ELR (cell line): ENCODE measurements at places on chromosomes 3 and 15.

DNA sequence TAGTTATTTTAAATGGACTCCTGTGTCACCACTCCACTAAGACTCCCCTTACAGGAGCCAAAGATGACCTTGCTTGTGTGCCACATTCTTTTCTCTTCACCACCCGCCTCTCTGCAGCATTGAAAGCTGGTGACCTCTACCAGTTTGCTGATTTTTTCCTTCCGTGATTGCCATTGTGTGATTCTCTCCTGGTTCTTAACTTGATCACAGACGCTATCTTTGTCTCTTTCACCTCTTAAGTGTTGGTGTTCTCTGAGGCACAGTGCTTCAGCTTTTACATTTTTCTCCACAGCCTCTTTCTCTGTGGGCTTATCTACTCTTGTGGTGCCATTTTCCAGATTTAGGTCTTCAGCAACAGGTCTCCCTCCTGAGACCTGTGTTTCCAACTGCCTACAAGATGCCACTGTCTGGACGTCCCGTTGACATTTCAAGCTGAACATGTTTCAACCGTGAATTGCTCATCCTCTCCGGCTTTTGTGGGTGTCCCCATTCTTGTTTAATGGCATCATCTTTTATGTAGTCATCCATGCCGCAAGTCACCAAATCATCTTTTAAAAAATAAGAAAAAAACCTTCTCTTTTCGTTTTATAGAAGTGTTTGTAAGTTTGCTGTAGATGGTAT lies 26.5 kb downstream of the IQGAP1 start:
- DNase-seq, result peak; percentile 92

DNA sequence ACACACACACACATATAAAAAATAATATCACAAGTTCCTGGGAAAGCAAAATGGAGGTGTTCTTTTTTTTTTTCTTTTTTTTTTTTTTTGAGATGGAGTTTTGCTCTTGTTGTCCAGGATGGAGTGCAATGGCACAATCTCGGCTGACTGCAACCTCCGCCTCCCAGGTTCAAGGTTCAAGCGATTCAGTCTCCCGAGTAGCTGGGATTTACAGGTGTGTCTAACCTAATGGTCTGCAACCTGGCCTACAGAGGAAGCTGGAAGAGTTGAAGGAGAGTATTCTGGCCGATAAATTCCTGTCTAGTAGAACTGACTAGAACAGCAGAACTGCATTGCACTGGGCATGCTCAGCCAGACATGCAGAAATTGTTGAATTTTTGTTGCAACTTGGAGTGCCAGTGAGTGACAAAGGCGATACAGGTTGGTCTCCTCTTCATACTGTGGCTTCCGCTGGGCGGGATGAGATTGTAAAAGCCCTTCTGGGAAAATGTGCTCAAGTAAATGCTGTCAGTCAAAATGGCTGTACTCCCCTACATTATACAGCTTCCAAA lies 22.4 kb upstream of the EIF4A2 start:
- DNase-seq, result no peak

DNA sequence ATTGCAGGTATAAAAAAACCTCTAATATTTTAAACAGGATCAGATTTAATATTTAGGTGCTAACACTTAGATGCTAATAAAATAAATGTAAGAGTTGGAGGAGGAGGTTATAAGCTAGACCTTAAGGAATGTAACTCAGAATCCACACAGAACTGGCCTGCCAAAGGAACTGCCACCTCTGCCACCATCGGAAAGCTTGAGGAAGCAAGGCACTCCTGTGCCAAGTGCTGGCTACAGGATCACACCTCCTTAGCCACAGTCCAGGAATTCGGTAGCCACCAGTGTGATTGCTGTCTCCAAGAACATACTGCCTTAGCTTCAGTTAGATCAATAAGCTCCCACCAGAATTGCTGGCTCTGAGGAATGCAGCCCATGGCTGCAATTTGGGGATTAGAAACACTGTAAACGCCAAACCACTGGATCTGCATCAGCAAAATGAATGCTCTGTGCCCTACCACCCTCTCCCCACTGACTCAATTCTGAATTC lies 58.0 kb downstream of the FRMD5 start:
- DNase-seq, result no peak

- DNase-seq, result no peak
Observed at GRCh38 chr15:58490888-58491473, 59.2 kb downstream of the LIPC start.

- DNase-seq, result no peak
Observed at GRCh38 chr15:70253461-70254156, 155.9 kb upstream of the TLE3 start.

DNA sequence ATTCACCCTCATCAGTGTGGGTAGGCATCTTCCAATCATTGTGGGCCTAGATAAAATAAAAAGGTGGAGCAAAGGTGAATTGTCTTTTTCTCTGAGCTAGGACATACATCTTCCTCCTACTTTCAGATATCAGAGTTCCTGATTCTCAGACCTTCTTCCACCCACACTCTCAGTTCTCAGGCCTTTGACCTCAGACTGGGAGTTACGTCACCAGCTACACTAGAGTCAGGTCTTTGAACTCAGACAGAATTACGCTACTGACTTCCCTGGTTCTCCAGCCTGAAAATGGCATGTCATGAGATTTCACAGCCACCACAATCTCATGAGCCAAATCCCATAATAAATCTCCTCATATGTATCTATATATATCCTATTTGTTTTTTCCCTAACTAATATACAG lies 39.0 kb downstream of the STRIT1 start:
- no peak for DNase-seq

DNA sequence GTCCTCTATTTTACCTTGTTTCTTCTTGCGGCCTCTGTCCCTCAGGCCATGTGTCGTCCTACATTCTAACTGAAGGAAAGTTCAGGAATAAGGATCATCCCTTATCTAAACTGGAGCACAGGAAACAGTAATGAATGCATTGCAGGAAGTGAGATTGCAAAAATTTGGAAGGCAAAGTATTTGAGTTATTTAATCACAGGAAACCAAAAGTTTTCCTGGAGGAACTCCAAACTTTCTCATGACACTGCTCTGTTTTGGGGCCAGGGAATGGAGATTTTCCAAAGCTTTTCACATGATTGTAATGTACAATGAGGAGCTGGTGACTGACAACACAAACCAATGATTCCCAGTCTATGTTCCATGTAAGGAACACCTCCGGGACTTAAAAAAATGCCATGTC lies 57.8 kb upstream of the PLSCR4 start:
- DNase-seq, result peak; percentile 65

DNA sequence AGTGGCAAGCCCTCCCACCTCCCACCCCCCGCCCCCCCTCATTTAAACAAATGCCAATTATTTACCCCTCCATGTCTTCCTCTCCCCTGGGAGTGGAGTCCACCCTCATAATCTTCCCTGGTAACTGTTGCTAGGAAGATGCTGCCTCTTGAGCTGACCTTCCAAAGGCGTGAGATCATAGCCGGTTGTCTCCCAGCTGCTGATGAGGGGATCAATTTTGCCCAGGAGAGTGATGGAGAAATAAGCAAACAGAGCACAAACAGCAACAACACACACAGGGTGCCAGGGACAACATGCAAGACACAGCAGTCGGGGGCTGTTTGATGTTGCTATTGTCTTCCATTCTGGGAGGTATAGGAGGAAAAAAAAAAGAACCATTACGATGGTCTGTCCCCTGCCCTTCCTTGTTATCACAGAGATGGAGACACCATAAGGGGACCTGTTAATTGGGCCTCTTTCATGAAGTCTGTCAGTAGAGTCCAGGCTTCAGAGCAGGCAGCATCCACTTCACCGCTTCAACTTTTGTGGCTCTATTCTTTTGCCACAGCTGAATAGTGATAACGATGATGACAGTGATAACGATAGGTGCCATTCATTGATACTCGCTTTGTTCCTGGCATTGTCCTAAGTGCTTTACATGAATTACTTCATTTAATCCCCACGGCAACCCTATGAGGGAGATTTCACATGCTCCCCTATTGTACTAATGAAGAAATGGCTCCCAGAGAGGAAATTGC lies 76.9 kb upstream of the RGMA start:
- no peak for DNase-seq

DNA sequence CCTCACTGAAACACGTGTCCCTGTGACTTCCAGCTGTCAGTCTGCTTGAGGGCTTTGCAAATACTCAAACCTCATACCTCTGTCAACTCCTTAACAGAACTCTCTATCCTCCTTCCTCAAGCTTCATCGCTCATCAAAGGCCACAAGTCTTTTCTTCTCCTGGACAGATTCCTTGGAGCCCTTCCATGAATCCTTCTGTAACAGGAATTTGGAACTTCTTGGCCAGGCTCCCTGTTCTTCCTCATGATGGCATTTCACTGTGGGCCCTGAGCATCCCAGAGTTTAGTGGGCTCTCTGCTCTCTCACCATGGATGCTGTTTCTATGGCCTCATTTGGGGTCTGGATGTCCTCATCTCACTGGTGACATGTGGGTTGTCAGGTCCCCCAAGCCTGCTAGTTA lies 105.0 kb upstream of the TLE3 start:
- DNase-seq, result no peak

DNA sequence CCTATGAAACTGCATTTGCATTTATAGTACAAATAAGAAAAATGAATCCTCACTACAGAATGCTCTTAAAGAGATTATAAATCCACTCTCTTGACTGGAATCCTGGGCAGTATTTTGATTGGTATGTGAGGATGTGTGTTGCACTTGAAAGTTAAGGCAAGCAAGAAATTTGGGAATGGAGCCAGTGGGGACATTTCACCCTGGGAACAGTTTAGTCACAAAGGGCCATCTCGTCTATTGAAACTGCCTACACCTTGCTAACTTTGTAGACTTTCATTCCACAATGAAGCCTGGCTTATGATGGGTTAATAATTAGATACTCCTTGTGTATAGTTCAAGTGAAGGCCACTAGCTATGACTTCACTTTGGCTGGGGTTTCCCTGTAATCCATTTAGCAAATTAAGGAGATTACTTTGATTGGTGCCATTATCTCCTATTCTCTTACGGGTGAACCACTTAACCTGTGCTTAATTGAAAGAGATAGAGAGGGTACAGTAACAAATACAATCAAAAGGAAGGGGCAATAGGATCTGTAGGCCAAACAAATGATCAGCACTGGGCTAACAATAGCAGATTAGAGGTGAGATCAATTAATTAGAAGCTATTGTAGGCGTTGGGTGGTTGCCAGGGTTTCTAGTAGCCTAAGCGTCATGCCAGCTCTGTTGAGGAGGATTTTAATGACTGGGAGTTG lies 146.9 kb upstream of the RARB start:
- no peak for DNase-seq

- peak; percentile 87 for DNase-seq
Observed at GRCh38 chr15:78108300-78109084, 16.1 kb downstream of the SH2D7 start.

DNA sequence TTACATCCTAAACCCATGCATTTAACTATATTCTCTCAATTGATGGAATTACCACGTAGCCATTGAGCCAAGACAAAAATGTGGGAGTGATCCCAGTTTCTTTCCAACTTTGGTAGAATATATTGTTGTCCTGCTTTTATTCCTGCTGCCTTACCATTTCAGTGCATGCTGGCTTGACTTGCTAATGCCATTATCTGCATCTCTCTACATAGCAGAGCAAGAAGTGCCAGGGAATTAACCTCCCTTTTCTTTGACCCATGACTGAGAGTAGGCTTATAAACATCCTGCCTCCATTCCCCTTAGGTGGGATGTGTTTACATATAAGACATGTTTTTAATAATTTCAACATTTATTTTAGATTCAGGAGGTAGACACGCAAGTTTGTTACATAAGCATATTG lies 1153.4 kb downstream of the IGSF11 start:
- DNase-seq, result no peak

- no peak for DNase-seq
Observed at GRCh38 chr15:95681836-95682544, 648.5 kb upstream of the NR2F2 start.

DNA sequence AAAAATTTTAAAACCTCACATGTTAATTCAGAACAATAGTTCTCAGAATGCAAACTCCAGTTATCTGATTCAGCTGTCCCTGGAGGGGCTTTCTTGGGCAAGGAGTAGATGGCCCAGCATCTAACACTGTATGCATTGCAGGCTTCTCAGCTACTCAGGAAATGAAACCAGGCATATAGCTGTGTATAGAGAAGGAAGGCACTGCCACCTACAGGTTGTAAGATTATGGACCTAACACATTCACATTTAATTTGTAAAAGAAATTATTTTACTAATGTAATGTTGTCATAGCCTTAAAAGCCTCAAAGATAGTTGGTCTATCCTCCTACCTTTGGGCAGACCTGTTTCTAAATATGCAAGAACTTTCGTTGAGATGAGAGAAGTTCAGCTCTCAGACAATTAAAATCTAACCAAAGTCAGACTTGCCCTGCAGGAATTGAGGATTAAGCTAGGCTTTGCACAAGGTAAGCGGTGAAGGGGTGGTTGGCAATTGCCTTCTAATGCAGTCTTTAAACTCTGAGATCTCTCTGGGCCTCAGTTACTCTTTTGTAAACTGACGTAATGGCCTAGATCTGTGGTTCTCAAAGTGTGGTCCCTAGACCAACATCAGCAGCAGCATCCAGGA lies 132.8 kb upstream of the SLC24A5 start:
- peak; percentile 72 for DNase-seq

DNA sequence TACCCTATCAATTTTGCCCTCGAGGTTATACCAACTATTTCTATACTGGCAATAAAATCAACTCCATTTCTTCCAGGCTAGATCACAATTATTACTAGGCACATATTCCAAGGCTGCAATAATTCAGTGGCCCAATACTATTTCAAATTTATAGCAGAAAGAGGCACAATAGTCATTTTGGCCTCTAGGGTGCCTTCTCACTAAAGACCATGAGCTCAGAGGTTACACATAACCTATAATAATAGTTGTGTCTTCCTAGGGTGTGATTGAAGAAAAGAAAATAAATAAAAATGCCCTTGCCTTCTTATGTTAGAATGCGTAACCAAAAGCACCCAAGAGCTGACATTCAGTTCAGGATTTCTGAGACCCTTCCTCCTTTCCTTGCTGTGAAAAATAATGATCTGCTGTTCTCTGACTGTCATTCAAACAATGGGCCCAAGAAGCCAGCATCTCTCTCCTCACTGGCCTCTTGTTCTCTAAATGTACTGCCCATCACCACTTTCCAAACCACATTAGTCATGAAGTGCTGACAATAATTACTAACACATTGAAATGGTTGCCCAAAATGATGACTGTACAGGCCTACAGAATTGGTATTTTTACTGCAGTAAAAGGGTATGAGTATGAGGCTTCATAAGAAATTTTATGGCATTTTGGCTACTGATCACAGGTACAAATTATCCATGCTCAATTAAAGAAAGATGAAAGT lies 244.8 kb downstream of the LRRN1 start:
- DNase-seq, result no peak

DNA sequence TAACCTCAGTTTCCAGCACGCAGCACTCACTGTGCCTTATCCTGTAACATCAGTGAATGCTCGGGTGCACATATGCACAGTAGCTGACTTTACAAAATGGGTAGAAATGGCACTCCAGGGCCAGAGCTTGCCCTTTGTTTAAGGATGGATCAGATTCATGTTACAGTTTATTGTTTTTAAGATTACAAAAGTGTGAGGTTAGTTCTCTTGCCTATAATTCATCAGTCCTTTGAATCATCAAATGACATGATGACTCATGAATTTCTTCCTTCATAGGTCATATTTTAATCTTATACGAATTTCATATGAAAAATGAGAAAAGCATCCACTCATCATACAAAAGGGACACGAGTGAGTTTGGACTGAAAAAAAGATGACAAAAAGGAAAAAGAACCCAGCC lies 545.3 kb downstream of the GBE1 start:
- peak; percentile 89 for DNase-seq

GRCh38 chr3:58241306-58242044 lies 3.9 kb downstream of the ABHD6 start:
- peak; percentile 32 for DNase-seq

GRCh38 chr3:25386686-25387255 lies 41.3 kb upstream of the RARB start:
- no peak for DNase-seq
